ENCODE measurements at places on chromosomes 1 and 21. TPM values are rescaled to one million over a fixed set of nuclear protein-coding genes. Genes with fewer than 3 reads are reported as not detected.

Gene LCE1A
- total RNA-seq: not detected

Gene PLA2G2D
- total RNA-seq: not detected

Gene DNASE2B
- total RNA-seq: not detected

Gene XKR8
- 6.8 TPM for total RNA-seq

Gene ELAPOR1
- total RNA-seq: 0.64 TPM

Gene PEX11B
- total RNA-seq: 19.0 TPM

Gene KRTAP7-1
- not detected for total RNA-seq

Gene NCF2
- not detected for total RNA-seq

Gene SLC6A9
- 15.1 TPM for total RNA-seq

Gene KCNK2
- total RNA-seq: 18.7 TPM

Gene NKAIN1
- total RNA-seq: not detected

Gene PODN
- 8.7 TPM for total RNA-seq

Gene A3GALT2
- not detected for total RNA-seq

Gene IL22RA1
- not detected for total RNA-seq

Gene RNU1-4
- under 0.01 TPM for total RNA-seq

Gene PTPRC
- 3.5 TPM for total RNA-seq

Gene TP73
- total RNA-seq: not detected

Gene DIPK1A
- 19.0 TPM for total RNA-seq

Gene NBPF10
- 1.3 TPM for total RNA-seq

Gene SLC30A10
- total RNA-seq: not detected

Gene BARHL2
- not detected for total RNA-seq

Gene LRRIQ3
- total RNA-seq: 0.32 TPM

All from fibroblast of villous mesenchyme (primary cell).